Stimulated activated CD4-positive, alpha-beta T cell treated with anti-CD3 and anti-CD28 coated beads, Interleukin-12 subunit alpha, Interleukin-12 subunit beta, amount 100 ng/mL, for 24 hours (primary cell): ENCODE measurements at places on chromosomes 12 and 14.

- no peak for DNase-seq
Measured at GRCh38 chr14:68020493-68020892, 200.9 kb downstream of the RAD51B start.

DNA sequence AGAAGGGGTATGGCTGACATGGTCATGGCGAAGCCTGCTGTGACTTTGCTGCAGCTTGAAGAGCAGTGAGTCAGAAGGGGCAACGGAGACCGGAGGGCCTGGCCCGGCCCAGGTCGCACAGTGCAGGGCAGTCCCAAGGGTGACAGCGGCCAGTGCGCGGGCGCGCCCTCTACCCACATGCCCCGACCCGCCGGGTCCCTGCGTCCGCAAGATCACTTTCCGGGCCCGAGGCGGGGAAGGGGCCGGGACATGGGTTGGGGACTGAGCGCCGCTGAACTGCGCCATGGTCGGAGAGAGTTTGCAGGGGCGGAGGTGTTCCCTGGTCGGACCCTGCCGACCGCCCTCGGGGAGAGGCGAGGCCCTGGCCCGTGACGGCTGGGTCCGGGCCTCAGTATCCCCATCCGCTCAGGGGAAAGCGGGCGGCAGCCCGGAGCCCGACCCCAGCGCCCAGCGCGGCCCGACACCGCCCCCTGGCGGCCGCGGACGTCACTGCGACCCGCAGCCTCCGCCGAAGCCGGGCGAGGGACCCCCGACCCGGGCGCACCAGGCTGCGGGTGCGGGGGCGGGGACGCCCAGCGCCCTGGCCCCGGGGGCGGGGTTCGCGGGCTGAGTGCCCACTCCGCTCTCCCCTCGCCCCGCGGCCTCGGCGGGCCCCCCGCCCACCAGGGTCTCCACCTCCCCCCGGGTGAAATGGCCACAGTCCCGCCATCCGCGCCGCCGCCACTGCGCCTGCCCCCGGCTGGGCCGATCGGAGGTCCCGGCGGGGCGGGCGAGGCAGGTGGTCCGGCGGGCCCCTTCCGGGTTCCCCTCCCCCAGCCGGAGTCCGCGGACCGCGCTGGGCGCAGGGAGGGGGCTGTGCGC lies 7.2 kb upstream of the ANKRD9 start:
- peak; percentile 47 for DNase-seq

- DNase-seq = peak; percentile 42
Measured at GRCh38 chr12:25364529-25365339, 114.0 kb upstream of the KRAS start.

DNA sequence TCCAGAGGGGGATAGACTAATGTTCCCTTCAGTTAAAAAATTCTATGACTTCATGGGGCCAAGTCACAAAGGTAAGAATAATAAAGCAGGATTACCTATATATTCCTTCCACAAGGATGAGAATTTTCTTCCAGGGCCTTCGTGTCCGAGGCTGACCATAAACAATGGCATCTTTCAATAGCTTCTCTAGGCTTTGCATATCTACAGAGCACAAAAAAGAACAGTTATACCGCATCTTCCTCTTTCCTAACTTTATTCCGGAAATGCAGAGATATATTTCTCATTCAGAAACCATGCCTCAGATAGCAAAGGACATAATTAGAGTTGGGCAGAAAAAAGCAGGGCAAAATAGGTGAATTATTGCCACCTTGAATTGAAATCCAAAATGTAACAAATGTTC lies 58.3 kb upstream of the ISM2 start:
- no peak for DNase-seq

DNA sequence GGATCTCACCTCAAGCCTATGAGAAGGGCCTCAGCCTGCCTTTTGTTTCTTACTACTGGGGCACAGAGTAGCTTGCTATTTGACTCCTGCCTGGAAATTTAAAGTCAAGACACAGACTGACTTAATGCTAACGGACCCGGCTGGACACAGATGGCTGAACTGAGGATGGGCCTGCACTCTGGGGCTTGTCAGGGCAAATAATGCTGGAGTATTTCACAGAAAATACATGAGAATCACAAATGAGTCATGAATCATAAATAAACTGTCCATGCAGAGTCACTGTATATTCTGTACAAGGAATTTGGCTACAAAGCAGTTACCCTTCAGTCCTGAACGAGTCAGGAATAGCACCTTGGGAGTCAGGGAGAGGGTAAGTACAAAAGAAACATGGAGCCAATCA lies 683.2 kb upstream of the FOXG1 start:
- DNase-seq = no peak

DNA sequence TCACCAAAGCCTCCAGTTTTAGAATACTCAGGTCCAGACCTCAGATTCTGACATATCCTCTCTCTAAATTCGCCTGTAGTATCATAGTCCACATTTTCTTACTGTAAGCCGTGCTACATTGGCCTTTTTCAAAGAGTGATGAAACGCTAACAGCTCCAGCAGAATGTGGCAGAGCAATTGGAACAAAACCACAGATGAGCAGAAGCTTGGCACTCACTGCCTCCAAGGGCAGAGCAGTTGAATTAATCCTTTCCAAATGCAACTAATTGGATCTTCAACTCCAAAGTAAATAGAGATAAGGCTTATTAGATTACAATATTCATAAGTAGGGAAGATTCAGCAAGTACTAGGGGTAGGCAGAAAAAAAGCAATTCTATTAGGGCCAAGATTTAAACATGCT lies 128.3 kb downstream of the SLC35F4 start:
- no peak for DNase-seq

- DNase-seq = no peak
Measured at GRCh38 chr12:45290216-45290605, 74.3 kb downstream of the ANO6 start.

- DNase-seq = no peak
Measured at GRCh38 chr12:132196873-132197390, 52.7 kb downstream of the NOC4L start.

DNA sequence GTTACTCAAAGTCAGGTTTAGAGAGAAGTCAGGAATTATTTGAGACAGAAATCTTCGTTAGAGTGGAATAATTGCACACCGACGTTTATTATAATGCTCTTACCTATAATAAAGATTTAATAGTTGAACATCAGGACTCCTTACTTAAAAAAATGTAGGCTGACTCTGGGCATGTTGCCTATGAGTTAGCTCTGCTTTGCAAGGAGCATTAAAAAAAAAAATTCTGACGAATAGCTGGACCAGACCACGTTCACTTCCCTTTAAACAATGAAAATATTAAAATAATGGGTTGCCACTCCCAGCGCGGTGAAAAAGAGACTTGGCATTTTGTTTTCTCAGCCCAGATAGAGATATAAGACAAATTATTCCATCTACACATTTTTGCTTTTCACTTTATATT lies 574 bp upstream of the FANCM start:
- DNase-seq = no peak

GRCh38 chr14:19771895-19772430 lies 1.3 kb upstream of the OR4M1 start:
- DNase-seq = no peak

GRCh38 chr14:22304326-22304725 lies 284.7 kb downstream of the DAD1 start:
- no peak for DNase-seq

GRCh38 chr14:64038841-64039542 lies 186.2 kb downstream of the SYNE2 start:
- DNase-seq = no peak

DNA sequence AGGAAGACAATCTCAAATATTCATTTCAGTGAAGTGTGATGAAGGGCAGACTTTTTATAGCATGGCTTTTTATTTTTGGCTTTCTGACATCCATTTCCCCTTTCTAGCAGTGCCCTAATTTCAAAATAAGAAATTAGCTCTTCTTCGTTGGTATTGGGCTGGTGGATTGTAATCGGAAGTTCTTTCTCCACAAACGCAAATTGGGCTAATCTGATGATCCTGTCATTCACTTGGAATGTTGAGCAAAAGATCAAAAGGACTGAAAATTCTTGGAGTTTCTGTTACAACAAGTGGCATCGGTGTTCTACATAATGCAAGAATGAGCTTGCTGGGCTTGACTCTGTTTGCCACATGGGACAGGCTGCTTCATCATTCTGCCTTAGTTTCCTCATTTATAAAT lies 1182.8 kb downstream of the FLRT2 start:
- DNase-seq = no peak

- no peak for DNase-seq
Measured at GRCh38 chr12:27185234-27186021, 58.7 kb upstream of the STK38L start.

DNA sequence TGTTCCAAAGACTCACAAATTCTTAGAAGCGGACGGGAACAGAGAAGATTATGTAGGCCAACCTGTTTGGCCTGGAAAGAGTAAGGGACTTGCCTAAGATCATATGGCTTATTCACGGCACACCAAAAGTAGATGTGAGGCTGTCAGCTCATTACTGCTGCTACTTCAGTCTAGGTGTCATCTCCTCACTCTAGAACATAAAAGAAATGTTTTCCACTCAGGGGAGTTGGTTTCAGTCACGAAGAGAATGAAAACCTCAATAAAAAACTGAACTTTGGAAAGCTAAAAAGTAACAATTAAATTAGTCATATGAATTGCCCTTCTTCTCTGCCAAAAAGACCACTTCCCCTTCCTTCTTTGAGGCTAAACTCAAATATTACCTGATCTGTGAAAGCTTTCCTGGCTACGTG lies 658 bp upstream of the CEP128 start:
- DNase-seq = no peak

DNA sequence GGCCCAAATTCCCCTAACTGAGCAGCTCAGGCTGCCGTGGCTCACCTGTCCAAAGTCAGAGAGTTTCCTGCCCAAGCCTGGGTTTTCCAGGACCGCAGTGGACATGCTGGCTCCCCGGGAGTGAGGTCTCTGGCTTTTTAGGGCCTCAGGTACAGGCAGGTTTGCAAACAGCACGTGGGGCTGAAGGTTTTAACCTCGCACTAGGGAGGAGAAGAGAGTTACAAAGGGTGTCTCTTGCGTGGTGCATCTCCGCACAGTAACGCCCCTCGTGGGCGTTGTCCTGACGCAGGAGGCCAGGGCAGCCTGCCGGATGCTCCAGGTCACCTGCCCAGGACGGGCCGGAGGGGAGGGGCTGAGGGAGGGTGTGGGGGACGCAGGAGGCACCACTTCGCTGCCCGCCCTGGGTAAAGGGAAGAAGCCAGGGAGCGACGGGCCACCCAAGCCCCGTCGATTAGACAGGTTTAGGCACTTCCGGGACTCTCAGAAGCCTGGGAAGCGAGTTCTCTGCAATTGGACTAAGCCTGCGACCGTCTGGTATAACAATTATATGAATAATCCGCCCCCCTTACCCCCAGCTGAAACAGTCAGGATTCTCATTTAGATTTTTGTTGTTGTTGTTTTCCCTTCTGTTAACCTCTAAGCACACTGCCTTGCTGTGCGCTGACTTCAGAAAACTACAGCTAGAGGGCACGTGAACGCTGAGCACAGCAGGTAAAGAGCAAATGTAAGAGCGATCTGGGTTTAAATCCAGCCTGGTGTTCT lies at the start of gene PAH:
Gene PAH (minus strand): TSS at position 219 of the 762 bp plus-strand sequence. CDS start 114 bp downstream, at position 105.
- no peak for DNase-seq

- DNase-seq = no peak
Measured at GRCh38 chr14:68464711-68465110, 328.2 kb downstream of the ZFP36L1 start.

DNA sequence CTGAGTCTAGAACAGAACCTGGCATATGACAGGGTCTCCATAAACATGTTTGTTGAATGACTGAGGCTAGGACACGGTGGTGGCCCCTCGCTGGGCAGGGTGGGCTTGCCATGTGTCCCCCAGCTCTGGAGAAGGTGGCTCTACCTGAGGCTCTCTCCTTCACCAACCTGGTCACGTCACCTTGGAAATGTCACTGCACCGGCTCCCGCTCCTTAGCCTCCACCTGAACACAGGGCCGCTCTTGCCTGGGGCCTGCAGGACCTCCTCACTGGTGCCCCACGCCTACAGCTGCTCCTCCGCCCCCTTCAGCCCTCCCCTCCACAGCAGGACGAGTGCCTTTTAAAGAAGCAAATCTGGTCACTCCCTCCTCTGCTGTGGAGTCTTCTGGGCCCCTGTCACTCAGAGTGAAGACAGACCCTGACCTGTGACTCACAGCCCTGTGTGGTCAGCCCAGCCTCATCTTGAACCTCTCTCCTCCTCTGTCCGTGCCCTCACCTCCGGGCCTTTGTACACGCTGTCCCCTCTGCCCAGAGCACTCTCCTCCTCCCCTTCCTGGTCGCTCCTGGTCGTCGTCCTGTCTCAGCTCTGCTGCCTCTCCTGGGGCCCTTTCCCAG lies 81.0 kb downstream of the ADGRD1 start:
- no peak for DNase-seq

- DNase-seq = no peak
Measured at GRCh38 chr12:98828802-98829600, 183.9 kb downstream of the APAF1 start.
